ENCODE measurements at places on chromosomes 2 and 18. TPM values are rescaled to one million over a fixed set of nuclear protein-coding genes. Genes with fewer than 3 reads are reported as not detected.

Gene DUSP19
- 0.84 TPM for polyA plus RNA-seq

Gene ZNF532
- 26.0 TPM for polyA plus RNA-seq

Gene REG3A
- polyA plus RNA-seq: not detected

Gene ELOA2
- not detected for polyA plus RNA-seq

Gene ZSWIM2
- polyA plus RNA-seq: not detected
